ENCODE measurements at places on chromosomes 4 and X. TPM values are rescaled to one million over a fixed set of nuclear protein-coding genes. Genes with fewer than 3 reads are reported as not detected.

Gene CENPE
- total RNA-seq, result 2.1 TPM

DNA sequence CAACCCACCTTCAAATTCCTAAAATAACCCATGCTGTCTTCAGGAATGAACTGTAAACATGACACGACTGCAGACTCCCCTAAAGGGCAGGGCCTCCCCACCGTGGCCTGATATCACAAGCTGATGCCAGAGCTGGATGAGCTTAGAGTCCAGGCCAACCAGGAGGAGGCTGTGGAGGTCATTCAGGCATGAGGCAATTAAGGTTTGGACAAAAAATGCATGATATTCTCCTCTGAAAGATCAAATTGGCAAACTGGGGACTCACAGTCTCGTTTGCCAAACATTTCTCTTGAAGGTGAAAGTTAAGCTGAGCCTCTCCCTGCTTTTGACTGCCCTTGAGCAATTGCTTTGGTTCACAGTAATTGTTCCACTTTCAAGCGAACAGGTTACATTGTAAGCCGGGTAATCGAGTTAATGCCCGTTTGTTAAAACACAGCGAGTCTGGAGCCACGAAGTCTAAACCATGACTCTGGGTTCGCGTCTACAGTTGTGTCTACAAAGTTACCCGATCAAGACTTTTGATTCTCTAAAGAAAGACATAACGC is 105.6 kb downstream of the ENPP6 start:
- no peak for DNase-seq

Gene AVPR2
- not detected for total RNA-seq

DNA sequence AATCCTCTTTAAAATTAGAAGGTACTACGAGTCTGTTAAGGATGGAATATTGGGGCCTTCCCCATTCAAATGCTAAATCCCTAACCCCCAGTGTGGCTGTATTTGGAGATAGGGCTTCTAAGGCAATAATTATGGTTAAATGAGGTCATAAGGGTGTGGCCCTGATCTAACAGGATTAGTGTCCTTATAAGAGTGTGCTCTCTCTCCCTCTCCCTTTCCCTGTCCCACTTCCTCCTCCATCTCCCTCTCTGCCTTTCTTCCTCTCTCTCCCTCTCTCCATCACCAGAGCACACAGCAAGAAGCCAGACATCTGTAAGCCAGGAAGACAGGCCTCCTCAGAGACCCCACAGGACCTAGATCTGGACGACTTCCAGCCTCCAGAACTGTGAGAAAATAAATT is 116.9 kb downstream of the COL25A1 start:
- no peak for DNase-seq

GRCh38 chr4:87911252-87911774 is 64.2 kb upstream of the SPP1 start:
- no peak for DNase-seq

- peak; percentile 96 for DNase-seq
Observed at GRCh38 chr4:44448521-44449461, at the start of gene KCTD8. Gene KCTD8, minus strand, starts transcription at chr4:44448809.

Gene RBM47
- total RNA-seq, result 2.7 TPM

DNA sequence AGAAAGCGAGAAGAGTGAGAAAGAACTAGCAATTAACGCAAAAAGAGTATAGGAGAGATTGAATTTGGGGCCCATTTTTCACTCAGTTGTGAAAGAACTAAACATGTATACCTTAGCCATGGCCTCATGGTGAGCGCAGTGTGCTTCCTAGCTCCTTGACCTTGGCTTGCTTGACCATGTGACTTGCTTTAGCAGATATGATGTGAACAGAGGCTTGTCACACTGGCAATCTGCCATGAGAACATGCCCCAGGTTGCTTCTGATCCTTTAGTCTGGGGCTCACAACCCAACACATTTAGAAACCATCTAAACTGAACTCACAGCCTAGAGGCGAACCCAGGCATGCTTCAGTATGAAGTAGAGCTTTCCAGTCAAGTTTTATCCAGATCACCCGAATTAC is 260.1 kb upstream of the FTHL17 start:
- no peak for DNase-seq

Gene MXRA5
- 0.37 TPM for total RNA-seq

GRCh38 chr4:125322366-125322730 is 7.6 kb downstream of the FAT4 start:
- DNase-seq, result no peak

GRCh38 chrX:9110808-9111207 is 76.9 kb upstream of the FAM9B start:
- no peak for DNase-seq

- no peak for DNase-seq
Observed at GRCh38 chr4:137360761-137361160, 171.5 kb downstream of the PCDH18 start.

DNA sequence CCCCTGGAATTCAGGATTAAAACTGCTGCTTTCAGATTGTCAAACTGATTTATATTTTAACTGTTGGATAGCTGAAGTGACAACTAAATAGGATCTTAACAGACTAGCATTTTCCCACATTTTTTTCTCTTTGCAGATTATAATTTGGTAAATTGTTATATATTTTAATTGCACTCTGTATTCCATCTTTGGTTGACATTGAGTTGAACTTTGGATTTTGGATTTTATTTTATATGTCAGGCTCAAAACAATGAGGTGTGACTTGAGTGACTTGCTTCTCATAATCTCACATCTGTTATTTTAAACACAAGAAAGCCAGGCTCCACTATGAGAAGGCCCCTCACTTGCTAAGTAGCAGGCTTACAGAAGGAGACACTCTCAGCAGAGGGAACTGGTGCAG is 38.1 kb downstream of the NAA11 start:
- DNase-seq, result no peak

DNA sequence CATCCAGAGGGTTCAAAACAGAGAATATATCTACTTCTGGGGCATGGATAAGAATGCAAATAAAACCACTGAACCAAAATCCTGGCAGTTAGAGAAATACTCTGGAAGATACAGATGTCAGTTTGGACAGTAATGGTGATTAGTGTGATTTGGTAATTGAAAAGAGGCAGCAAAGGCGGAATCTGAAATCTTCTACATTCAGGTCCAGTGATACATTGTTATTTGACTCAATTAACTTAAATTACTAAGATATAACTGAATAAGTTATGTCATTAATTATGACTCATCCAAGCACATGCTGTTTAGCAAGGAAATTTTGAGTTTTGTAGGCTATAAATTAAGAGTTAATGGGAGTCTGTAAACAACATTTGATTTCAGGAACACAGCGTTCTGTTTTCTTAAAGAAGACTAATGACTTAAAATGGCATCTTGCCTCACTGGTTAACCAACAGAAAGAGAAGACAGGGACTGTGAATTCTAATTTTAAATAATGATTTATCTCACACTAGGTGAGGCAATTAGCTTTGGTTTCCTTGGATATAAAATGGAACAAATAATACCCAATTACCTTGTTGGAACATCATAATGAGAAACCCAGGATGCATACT is 937.1 kb downstream of the PDHA2 start:
- no peak for DNase-seq

Gene NAP1L2
- 154 TPM for total RNA-seq

- no peak for DNase-seq
Observed at GRCh38 chr4:89563431-89563830, 255.8 kb upstream of the GPRIN3 start.

DNA sequence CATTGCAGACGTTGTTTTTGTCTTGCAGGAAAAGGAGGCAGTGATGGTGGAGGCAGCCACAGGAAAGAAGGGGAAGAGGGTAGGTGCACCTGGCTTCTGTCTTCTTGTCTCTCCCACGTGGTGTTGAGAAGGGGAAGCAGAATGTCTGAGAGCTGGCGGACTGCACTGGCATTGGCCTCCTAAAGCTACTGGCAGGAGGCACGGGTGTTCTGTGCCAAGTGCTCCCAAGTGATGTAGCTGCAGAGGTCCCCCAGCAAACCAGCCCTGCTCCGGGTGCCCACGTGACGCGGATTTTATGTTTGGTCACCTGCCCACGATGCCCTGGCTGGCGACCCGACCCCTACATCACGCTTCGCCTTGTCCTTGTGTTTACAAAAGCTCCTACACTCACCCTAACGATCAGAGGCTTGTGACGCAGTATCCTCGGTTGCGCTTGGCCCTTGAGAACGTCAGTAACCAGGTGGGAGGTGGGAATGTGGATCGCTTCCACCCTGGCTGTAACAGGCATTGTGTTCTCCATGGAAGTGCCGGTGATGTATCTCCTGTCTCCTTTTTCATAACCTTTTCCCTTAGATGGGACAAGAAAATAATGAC is 28.5 kb upstream of the XG start:
- DNase-seq, result no peak

DNA sequence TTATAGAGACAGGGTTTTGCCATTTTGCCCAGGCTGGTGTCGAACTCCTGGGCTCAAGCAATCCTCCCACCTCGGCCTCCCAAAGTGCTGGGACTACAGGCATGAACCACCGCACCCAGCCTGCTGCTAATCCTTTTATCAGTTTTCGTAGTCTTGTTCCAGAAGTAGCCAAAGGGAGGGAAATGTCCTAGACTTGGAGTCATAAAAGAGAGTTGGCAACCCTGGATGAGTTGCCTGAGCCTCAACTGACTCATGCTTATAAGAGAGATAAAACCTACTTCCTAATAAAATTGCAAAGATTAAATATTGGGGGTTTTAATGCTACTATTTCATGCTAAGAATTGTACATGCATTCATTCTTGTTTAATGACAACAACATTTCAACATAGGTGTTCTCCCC is 44.3 kb downstream of the CD40LG start:
- DNase-seq, result no peak

Gene DDX53
- total RNA-seq, result not detected

GRCh38 chr4:107148904-107149303 is 112.8 kb upstream of the DKK2 start:
- no peak for DNase-seq

Gene OPHN1
- total RNA-seq, result 29.1 TPM

DNA sequence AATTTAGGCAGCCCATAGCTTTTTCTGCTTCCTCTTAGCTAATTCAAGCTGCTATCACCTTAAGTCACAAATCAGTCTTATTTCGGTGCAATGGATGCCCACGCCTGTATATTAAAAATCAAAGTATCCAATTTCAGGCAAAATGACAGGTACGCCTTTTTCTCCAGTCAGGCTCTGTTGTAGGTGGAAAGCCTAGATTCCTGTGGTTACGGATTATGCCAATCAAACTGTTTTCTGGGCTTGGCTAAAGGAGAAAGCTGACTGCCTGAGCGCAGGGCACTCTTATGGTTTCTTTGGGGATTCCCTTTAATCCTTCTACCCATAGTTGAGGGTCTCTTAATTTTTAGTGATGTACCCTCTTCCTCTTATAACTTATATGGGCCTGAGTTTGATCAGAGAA is 550.5 kb downstream of the PDHA2 start:
- DNase-seq, result no peak

GRCh38 chr4:74056858-74057562 is 18.5 kb upstream of the CXCL3 start:
- DNase-seq, result no peak

GRCh38 chr4:90137555-90137954 is 10.4 kb downstream of the CCSER1 start:
- DNase-seq, result no peak

Gene CYP2U1
- total RNA-seq, result 12.5 TPM

GRCh38 chr4:173319696-173320095 is 14.5 kb downstream of the HMGB2 start:
- no peak for DNase-seq

Gene ABCE1
- 46.8 TPM for total RNA-seq

Gene TLR8
- total RNA-seq, result 0.40 TPM

DNA sequence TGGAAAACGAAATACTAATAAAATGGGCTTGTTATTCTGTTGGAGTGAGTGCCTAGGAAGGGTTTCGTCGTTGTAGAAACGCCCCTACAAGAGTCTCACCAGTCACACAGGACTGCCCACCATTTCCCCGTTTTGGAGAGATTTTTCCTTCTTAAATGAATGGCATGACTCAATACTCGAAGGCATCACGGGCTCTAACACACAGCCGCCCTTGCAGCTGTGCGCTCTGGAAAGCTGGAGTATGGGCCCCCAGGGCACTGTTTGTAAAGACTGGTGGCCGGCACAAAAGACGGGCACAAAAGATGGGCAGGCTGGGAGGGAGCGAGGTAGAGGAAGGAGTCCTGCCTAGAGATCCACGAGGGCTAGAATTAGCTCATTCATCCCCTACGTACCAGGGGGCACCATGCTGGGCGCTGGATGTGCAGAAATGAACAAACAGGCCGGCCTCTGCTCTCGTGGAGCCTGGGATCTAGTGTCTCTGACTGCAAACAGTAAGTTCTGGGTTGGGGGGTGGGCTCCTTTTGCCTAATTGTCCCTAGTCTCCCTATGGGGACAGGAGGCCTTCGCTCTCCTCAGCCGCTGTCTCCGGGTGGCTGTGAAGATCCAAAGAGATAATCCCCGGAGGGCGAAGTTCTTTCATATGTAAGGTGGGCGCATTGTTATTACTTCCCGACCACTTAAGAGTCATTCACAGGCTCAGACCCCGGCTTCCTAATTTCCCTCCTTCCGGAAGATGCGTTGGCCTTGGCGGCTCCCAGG is 1.0 kb upstream of the SFRP2 start:
- no peak for DNase-seq

DNA sequence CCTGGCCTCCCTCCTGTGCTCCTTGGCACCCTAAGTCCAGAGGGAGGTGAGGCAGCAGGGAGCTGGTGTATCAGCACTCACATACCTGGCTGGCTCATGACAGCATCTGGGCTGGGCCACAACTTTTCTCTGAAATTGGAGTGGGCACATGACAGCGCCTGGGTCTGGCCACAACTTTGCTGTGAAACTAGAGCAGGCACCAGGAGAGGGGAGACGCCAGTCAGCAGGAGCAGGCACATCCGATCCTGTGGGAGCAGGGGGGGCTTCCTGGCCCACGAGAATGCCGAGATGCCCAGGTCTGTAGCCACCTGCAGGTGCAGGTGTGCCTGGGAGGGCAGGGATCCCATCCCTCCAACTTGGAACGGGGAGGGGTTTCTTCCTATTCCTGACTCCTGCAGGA is 69.7 kb upstream of the PPP3CA start:
- DNase-seq, result no peak

GRCh38 chrX:68807818-68808217 is 21.0 kb upstream of the EFNB1 start:
- DNase-seq, result no peak

DNA sequence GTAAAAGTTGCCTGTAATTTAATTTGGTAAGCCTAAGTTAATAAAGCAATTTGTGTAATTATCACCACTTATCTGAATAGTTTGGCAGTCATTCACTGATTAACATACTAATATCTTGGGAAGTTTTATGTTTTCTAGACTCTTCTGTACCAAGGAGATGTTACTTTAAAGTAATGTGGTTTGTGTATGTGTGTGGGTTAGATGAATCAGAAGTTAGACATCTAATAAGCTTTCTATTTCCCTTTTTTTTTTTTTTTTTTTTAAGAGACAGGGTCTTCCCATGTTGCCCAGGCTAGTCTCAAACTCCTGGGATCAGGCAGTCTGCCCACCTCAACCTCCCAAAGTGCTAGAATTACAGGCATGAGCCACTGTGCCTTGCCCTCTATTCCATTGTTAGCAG is 5.3 kb downstream of the SLAIN2 start:
- DNase-seq, result no peak

Gene IQSEC2
- total RNA-seq, result 122 TPM

- no peak for DNase-seq
Observed at GRCh38 chr4:80183250-80184052, 13.9 kb upstream of the PRDM8 start.

Gene ODAM
- not detected for total RNA-seq

Measured in dorsolateral prefrontal cortex (tissue), 122 donors.